Effector CD8-positive, alpha-beta T cell (primary cell): ENCODE measurements at places on chromosomes 11 and 22.

- DNase-seq: no peak
Measured at GRCh38 chr11:134532131-134532920, 120.3 kb upstream of the B3GAT1 start.

GRCh38 chr11:115244758-115245157 is 259.5 kb downstream of the CADM1 start:
- no peak for DNase-seq

DNA sequence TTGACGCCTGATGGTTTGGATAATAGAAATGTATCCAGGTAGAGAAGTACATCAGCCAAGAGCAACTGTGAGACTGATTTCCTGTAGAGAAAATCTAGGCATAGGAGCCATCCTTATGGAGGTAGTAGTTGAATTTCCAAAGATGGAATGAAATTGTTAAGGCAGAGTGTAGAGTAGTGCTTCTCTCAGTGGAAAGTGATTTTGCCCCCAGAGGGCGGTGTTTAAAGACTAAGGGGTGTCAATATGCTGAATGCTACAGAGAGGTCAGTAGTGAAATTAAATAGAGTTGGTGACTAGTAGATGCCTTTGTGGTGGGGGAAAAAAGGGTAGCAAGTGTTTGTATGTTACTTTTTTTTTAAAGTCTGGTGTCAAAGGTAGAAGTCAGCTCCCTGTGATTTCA is 54.5 kb downstream of the TRIM44 start:
- DNase-seq: no peak

DNA sequence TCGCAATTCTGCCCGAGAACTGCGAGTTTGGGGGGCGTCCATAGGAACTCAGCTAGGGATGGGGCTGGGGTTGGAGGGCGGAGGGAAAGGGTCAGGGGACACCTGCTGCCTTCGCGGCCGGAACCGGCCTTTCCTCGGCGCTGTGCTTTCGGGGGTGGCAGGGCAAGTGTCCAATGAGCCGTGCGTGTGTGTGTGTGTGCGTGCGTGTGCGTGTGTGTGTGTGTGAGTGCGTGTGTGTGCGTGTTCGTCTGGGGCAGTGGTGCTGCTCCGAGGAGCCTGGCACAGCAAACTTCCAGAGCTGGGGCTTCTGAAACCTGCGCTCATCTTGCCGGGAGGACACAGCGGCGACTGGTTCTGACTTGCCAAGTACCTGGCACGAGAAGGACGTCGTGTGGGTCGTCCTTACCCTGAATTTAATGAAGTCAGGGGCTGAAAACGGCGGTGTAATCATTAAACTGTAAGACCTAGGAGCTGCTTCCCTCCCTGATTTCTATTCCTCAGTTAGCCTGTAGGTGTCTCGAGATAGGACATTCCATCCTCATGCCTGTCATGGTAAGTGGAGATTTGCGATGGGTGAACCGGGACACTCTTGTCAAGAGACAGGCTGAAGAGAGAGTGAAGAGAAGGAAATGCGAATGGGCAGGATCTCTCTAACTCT is 27.0 kb upstream of the AMOTL1 start:
- DNase-seq: no peak

DNA sequence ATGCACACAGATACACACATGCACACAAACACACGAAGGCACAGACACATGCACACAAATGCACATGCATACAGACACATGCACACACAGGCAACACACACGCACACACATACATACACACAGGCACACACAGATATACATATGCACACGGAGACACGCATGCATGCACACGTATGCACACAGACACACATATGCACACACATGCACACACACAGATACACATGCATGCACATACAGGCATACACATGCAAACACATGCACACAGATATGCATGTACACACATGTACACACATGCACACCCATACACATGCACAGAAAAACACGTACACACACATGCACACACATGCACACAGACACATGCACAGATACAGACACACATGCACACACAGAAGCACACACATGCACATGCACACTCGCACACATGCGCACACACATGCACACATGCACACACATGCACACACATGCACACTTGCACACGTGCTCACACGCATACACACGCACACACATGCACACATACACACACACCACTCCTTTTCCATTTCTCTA is 70.8 kb upstream of the ALDH3B2 start:
- DNase-seq: no peak

DNA sequence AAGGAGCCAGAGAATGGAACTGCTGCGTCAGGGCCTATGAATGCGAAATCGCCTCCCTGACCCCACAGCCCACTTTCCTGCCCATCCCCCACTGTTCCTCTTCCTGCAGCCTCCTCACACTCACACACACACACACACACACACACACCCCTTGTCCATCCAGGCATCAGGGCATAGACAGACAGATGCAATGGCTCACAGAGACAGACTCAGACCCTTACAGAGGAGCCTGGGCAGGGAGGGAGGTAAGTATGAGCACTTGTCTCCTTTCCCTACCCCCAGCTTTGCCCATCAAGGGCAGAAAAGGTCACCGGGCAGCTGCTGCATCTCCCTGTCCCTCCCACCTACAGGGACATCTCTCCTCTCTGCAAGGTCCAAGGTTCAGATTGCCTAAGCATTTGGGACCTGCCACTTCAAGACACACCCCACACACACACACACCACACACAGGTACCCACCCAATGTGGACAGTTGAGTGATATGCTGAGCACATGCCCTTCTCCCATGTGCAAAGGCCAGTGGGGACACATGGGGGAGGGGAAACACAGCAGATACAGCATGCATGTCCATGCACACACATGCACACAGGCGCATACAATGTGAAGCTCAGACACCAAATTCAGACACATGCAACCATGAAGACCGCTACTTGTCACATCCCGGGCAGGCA is 2.0 kb upstream of the NRXN2 start:
- DNase-seq: no peak

- DNase-seq: no peak
Measured at GRCh38 chr11:71096751-71097388, 155.5 kb downstream of the SHANK2 start.

GRCh38 chr22:26045051-26045450 is 124.2 kb upstream of the SEZ6L start:
- DNase-seq: no peak

GRCh38 chr11:64531422-64531821 is 59.6 kb upstream of the SLC22A12 start:
- DNase-seq: no peak

- DNase-seq: no peak
Measured at GRCh38 chr11:62603072-62603408, 1.4 kb upstream of the MTA2 start.

DNA sequence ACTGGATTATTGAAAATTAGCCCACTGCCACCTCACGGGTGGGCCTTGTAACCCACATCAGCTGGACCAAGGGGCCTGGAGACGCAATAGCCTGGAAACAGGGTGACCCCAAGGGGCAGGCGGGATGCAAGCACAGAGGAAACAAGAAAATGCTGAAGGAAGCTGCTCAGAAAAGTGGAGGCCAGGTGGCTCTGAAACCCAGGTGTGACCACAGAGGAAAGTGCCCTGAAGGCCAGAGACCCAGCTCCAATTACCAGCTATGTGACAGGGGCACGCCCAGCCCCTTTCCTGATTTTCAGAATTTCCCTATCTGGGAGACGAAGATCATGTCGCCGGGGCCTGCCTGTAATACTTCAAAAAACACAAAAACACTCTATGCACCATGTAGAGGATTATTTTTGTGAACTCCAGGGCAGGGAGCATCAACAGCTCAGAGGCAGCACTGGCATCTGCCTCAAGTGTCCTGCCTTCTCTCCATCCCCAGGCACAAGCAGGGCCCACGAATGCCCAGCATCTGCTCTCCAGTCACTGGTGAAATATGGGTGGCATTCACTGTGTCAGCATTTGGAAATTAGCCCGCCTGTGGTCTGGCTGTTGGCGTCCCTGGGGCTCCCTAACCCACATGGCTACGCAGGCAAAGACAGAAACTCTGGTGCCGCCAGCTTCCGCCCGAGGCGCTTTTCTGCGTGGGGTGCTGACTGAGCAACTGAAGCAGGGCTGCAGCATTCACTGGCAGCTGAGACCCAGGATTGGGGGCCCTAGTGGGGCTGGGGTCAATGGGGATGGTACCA is 6.3 kb downstream of the KCNJ1 start:
- no peak for DNase-seq

DNA sequence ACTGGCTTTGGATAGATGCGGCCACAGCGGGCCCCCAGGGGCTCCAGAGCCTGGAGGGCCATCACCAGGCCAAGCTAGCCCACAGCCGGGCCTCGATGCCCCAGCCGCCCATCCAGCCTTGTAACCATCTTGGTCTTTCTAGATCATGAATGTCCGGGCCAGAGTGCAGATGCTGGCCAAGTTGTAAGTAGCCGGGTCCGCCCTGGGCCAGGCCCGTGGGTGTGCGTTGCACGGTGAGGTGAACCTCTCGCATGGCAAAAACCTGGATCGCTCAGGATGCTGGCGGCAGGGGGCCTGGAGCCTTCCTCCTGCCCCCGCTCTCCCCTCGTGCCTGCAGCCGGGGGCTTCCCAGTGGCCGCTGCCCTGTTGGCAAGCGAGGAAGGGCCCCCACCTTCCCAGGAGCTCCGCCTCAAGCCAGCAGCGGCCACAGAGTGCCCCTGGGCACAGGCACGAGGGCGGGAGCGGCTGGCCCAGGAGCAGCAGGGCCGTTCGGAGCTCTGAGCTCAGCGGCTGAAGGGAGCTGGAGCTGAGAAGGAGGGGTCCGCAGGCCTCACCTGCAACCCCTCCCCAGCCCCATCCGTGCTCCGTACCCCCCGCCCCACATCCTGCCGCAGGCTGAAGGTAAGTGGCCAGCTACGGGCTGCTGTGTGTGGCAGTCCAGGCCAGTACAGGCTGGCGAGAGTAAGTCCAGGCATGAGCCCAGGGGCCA is 10.9 kb upstream of the MRPL23 start:
- DNase-seq: no peak

DNA sequence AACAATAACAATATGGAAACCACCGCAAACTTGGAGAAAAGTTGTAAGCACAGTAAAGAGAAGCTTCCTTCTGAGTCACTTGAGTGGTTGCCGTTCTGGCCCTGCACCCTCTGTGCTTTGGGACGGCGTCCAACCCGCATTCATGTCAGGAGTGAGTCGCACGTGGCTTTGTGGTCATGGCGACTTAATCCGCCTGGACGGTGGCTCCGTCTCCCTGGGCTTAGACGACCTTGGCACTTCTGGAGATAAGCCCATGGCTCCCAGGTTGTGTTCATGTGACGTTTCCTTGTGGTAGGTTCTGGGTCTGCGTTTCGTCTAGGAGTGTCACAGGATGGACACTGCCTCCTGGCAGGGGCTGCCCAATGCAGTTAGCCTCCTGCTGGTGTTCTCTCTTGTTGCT is 40.5 kb downstream of the TPCN2 start:
- no peak for DNase-seq

GRCh38 chr11:115722711-115723110 is 218.5 kb upstream of the CADM1 start:
- DNase-seq: no peak

GRCh38 chr22:32319861-32320406 is 37.7 kb upstream of the RFPL3 start:
- no peak for DNase-seq

GRCh38 chr11:9046481-9046880 is 42.7 kb upstream of the NRIP3 start:
- DNase-seq: no peak

- no peak for DNase-seq
Measured at GRCh38 chr22:20741008-20741633, 32.8 kb upstream of the SERPIND1 start.

GRCh38 chr11:31512117-31512516 is 2.5 kb downstream of the ELP4 start:
- no peak for DNase-seq

- no peak for DNase-seq
Measured at GRCh38 chr11:95429376-95429907, 198.4 kb upstream of the SESN3 start.

GRCh38 chr11:44887636-44888035 is 63.0 kb downstream of the TP53I11 start:
- no peak for DNase-seq

DNA sequence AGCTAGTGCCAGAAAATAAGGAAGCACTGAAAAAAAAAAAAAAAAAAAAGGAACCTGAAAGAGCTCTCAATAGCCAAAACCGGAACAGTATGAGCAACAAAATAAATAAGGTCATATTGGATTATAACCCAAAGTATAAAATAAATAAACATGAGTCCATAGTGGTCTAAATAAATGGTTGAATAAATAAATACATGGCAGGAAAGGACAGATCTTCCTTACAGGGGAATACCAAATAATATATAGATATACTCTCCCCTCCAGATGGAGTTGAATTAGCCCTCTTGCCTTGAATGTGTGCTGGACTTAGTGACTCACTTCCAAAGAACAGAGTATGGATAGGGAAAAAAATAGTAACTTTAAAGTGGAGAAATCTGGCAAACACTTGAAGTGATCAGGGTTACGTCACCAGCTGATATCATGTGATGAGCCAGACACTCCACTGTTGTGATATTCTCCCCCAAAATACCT is 14.3 kb upstream of the ARRB1 start:
- DNase-seq: no peak

GRCh38 chr22:49298834-49299750 is 528.6 kb downstream of the BRD1 start:
- no peak for DNase-seq

- DNase-seq: no peak
Measured at GRCh38 chr11:101127699-101128570, 1.7 kb downstream of the PGR start.
